ENCODE measurements at places on chromosomes 6 and 20.
A peak's percentile ranks its signal among the peaks of the same experiment; 100 is the strongest.

- DNase-seq = no peak
Measured at GRCh38 chr6:45759472-45759810, 256.2 kb downstream of the CLIC5 start.

GRCh38 chr6:135920689-135921088 is 69.2 kb downstream of the PDE7B start:
- no peak for DNase-seq

- no peak for DNase-seq
Measured at GRCh38 chr6:168016176-168016620, 18.7 kb downstream of the KIF25 start.

DNA sequence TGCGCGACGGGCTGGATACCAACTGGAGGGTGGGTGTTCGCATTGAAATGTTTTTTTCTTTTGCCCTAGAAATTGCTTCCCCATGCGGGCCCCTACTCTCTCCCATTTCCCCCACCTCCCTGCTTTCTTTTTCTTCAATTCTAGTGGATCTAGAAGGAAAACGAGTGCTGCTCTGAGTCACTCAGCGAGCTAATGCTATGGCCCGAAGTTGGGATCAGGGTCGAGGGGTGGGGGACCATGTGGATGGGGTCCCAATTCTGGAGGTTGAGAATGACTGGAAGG is 71.5 kb downstream of the SOX4 start:
- no peak for DNase-seq

GRCh38 chr6:170174124-170174770 is 116.6 kb downstream of the DLL1 start:
- no peak for DNase-seq

DNA sequence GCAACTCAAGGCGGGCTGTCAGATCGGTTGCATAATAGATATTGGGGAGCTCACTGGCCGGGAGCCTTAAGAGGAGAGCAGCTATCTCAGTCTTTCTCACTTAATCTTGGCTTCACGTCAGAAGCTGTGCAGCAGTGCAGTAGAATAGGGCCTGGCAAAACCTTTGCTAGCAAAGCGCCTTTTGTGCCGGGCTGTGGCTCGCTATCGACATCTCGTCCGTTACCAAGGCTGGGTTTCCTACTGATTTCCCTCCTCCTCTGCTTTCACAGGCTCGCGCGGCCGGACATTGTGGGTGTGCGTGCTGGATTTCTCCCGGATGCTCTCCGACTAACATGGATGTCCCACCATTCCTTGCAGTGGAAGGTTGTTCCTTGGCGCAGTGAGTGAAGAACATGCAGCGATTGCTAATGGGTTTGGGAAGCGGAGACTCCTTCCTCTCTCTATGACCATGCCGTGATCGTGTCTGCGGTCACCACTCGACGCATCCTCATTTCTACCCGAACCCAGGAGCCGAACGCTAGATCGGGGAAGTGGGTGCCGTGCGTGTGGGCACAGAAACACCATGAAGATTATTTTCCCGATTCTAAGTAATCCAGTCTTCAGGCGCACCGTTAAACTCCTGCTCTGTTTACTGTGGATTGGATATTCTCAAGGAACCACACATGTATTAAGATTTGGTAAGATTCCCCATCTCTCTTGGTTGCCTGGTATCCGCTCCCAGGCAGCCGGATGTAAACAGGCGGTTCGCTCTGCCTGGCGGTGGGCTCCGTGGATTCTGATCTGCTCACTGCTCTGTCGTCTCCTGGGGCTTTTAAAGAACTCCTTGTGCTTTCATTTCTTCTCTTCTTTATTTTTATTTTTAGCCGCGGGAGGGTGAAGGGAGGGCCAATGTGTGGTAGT is 5.5 kb downstream of the GRIK2 start:
- DNase-seq = no peak

- no peak for DNase-seq
Measured at GRCh38 chr6:20559924-20560551, 25.8 kb downstream of the CDKAL1 start.

DNA sequence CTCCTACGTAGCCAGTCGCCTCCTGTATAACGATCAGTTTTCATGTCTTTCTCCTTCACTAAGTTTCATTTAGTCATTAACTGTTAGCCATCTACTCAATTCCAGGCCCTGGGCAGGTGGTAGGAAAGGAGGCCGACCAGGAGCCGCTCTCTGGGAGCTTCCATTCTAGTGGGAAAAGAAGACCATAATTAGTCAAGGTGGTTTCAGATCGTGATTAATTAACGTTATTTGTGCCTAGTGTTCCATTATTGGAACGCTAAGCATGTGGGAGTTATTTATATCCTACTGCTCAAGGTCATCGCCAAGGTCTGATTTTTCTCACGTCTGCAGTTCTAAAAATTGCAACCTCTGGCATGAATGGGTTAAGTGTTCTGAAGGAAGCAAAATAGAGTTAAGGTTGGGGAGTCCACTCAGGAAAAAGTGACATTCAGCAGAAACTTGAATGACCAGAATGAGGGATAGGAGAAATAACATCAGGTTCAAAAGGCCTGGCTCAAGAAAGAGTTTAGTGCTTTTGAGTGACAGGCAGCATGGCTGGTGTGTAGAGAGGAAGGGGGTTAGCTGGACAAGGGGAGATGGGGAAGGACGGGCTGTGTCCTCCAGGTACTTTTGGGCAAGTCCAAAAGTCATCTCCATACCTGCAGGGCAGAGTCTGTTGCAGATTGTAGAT is 812 bp downstream of the SLC9A8 start:
- DNase-seq = no peak

DNA sequence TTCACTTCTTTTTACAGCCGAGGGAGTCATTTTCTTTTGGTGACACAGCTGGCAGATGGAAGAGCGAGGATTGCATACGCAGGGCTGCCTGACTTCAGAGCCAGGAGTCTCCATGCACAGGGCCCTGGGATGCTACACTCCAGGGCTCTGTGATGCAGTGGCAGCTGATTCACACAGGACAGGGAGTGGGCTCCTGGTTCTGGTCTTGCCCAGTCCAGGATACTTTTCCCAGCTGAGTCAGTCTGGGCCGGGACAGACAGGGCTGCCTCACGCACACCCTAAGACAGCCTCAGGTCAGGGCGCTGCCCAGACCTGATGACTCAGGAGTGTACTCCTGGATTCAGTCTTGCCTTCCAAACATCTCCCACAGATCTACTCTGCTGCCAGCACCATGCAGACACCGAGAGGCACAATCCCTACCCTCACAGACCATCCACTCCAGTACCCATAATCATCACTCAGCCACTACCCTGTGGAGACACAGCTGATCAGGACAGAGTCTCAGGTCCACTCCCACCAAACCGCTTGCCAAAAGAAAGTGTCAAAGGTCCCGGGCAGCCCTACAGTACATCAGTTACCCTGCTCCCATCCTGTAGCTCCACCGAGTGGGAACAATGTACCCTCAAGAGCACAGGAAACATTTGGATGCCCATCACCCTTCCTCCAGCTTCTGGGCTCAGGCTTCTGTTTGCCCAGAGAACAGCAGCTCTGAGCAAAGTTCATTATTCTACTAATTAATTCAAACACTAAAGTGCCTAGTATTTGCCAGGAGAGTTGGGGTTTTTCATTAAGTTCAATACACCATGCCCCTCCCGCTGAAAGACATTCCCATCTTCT is 11.5 kb downstream of the SDC4 start:
- no peak for DNase-seq

DNA sequence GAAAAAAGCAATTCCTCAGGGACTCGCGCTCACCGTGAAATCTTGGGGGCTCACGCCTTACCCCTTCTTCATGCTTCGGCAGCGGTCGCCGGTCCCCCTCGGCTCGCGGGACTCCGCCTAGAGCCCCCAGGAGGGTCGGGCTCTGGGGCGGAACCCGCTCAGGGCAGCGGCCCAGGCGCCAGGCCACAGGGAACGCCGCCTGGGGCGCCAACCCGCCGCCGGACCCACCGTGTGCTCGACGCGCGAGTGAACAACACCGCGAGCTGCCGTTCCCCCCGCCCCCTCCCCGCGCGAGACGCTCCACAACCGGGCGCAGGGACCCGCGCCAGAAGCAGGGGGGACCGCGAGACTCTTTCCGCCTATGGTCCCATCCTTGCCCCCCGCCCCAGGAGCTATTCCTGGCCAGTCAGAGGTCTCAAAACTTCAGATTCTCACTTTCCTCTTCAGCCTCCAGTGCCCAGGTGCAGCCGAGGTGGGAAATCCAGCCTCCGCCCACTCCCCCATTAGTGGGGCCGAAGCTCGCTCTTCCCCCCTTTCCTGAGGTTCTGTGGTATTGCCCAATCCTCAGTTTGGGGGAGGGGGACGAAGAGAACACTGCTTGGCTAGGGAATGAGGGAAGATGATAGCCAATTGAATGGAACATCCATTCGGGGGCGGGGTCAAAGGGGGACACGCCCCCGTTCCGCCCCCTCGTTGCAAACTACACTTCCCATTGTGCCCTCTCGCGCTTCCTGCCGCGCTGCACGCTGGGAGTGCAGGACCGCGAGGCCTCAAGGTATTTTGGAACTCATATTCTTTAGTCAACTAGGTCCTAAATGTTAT is at the start of gene WASF1:
WASF1 (minus strand) TSS at position 265 of the 822 bp plus-strand sequence. CDS start 52,069 bp downstream, outside the sequence.
- peak; percentile 88 for DNase-seq

GRCh38 chr6:137370871-137371633 is 123.1 kb downstream of the OLIG3 start:
- no peak for DNase-seq

- DNase-seq = no peak
Measured at GRCh38 chr6:62075869-62076268, 210.2 kb downstream of the KHDRBS2 start.

DNA sequence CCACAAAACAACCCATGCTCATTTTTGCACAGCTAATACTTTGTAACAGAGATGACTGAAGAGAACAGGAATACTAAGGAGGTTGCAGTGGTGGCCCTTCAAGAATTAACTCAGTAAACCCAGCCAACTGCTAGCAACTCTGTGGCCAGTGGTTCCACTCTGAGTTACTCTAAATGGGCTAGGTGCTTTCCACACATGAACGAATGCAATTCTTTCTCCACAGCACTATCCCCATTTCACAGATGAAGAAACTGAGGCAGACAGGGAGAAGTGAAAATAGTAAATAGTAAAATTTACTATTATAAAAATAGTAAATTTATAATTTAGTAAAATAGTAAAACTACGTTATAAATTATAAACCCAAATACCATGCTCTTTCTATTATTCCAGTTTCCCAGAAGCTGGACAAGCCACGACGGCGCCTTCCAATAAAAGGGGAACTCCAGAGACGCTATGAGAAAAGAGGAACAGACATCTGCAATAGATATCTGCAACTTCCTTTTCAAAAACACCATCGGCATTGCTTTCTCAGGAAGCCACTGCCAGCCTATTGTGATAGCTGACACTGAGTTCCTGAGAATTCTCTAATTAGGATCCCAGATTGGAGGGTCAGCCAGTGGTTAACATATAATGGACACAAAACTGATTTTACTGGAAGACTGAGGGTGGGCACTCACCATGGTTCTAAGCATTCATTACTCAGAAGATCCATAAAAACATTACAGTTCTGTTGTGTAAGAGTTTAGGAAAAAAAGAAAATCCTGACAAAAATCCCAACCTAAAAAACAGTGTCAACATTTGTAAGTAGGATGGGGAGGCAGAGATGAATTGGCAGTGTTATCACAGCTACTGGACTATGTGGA is 16.2 kb downstream of the FKBP1A start:
- no peak for DNase-seq

GRCh38 chr6:34816635-34817301 is 24.9 kb downstream of the BLTP3A start:
- no peak for DNase-seq

- no peak for DNase-seq
Measured at GRCh38 chr6:35071347-35071994, 69.7 kb downstream of the TCP11 start.

DNA sequence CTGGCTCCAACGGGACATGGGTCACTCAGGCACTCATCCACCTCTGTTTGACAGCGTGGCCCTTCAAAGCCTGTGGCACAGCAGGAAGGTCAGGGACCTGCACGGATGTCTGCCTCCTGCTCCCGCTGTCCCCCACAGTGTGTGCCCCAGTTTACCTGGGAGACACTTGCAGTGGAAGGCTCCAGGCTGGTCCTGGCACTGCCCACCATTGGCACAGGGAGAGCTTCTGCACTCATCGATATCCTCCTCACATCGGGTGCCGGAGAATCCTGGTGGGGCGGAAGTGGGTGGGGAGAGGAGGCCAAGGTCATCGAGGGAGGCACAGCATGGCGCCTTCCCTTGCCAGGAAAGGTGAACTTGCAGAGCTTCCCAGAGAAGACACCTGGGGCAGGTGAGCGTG is 6.9 kb downstream of the NOTCH4 start:
- no peak for DNase-seq

DNA sequence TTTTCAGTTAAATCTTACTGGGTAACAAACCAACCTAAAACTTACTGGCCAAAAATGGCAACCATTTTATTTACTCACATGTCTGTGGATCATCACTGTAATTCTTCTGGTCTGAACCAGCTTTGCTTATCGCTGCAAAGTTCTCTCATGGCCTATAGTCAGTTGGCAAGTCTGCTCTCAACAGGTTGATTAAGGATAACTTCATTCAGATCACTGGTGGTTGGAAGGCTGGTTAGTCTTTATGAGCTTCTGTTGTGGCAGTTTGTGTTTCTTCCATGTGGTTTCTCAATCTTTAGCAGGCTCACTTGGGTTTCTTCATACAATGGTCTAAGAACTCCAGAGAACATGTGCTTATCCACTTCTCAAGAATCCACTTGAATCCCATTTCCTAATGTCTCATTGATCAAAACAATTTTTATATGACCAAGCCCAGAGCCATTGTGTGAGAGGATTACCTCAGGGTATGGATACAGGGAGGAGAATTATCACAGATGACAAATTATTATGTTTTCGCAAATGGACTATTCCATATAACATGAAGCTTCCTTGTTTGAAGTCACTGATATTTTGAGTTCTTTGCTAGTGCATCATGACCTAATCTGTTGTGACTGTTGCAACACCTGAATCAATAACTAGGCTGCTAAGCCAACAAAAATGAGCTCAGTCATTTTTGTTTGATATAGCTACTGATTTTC is 155.4 kb upstream of the BMP2 start:
- DNase-seq = no peak

GRCh38 chr6:113402544-113402943 is 454.6 kb upstream of the MARCKS start:
- no peak for DNase-seq

- DNase-seq = no peak
Measured at GRCh38 chr6:71395731-71396409, 107.3 kb downstream of the OGFRL1 start.
